ENCODE measurements at places on chromosomes 1 and 21.

DNA sequence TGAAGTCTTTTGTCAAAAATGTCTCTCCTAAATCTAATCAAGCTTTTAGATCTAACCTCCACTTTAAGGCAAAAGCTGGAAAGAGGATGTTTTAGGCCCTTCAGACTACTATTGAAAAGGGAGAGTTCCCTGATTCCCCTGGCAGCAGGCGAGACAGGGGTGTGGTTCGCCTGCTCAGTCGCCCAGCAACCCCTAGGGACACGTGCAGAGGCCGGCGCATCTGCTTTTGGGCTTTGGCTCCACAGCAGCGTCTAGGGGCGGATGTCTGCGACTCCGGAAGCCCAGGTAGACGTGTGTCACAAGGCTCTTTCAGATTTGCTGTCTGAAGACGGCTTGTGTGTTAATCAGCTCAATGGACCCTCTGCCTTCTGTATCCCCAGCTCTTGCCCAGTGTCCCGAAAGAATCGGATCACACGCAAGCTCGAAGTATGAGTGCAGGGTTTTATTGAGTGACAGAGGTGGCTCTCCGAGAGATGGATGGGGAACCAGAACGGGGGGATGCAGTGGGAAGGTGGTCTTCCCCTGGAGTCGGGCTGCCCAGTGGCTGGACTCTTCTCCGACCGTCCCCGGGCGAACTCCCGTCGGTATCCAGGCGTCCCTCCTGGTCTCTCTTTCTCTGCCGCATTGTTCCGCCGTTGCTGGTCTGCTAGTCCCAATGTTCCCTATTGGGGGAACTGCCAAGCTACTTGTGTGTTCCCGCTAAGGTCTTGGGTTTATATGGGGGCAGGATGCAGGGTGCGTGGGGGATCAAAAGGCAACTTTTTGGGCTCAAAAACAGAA lies 45.5 kb downstream of the OLFML2B start:
- DNase-seq, result no peak

- no peak for DNase-seq
Observed at GRCh38 chr1:172107316-172107975, 266.1 kb downstream of the DNM3 start.

GRCh38 chr1:246232126-246232525 lies 275.0 kb downstream of the SMYD3 start:
- no peak for DNase-seq

- no peak for DNase-seq
Observed at GRCh38 chr1:57473448-57473847, 49.6 kb upstream of the DAB1 start.

- no peak for DNase-seq
Observed at GRCh38 chr1:52814465-52814864, 28.1 kb upstream of the ZYG11A start.

- DNase-seq, result no peak
Observed at GRCh38 chr1:170214117-170215032, 68.6 kb downstream of the NTMT2 start.

- DNase-seq, result no peak
Observed at GRCh38 chr1:101820071-101820470, 176.7 kb downstream of the OLFM3 start.

GRCh38 chr1:226233293-226233692 lies 9.8 kb downstream of the MIXL1 start:
- no peak for DNase-seq

DNA sequence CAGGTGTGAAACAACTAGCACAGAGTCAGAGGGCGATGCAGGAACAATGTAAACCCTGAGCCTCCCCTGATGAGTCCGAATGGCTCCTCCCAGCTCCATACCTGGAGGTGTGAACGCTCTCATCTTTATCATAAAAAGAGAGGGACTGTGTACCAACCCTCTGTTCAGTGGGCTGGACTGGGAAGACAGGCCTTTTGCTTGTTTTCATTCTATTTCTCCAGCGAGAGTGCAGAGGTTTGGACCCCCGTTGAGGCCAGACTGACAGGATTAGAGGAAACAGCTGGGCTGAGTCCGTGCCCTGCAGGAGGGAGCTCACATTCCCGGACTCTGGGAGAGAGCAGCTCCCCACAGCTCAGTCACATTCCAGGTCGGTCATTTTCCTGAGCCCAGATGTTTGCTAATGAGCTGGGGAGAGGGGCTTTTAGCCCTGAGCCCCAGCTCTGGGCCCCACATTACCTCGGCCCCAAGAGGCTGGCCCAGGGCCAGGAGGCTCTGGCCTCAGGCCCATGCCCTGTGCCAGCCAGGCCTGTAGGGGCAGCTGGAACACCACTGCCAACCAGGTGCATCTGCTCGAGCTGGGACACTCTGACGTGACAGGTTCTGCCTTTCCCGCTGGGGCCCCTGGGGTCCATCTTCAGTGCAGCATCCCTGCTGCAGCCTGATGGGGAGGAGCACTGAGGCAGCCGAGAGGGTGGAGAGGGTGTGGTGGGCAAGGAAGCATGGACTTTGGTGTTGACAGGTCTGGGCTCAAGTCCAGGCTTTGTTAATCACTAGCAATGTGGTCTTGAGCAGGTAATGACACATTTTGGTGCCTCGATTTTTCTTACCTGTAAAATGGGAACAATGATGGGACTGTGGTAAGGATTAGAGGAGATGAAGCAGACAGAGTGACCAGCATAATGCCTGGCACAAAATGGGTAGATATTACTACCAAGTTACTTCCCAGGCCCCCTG lies 3.5 kb upstream of the NBL1 start:
- no peak for DNase-seq

DNA sequence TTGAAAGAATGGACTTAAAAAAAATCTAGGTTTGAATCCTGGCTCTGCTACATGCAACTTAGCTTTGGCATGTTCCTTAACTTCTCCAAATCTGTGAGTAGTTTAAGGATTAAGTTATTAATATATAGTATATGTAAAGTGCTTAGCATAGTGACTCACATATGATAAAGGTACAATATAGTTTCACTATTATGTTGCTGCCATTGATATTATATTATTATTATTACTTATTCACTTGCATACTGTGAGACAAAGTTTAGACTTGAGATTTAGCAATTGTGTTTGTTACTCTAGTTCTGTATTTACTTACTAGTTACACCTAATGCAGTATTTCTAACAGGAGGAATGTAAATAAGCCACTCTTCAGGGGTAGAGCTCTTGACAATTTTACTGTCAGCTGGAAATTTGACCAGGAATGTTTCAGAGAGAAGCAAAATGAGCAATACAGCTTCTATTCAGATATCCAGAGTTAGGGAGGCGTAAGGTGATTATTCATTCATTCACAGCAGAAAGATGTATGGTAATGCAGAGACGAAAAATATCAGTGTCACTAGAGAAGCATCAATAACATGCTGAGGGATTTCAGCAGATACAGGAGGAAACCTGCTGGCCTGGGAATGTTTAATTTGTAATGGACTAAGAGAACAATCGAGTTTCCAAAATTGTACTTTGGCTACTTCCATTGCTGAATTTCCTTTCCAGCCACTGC lies 25.5 kb downstream of the RGS7 start:
- DNase-seq, result no peak

- no peak for DNase-seq
Observed at GRCh38 chr1:91024481-91025119, 2.8 kb upstream of the ZNF644 start.

DNA sequence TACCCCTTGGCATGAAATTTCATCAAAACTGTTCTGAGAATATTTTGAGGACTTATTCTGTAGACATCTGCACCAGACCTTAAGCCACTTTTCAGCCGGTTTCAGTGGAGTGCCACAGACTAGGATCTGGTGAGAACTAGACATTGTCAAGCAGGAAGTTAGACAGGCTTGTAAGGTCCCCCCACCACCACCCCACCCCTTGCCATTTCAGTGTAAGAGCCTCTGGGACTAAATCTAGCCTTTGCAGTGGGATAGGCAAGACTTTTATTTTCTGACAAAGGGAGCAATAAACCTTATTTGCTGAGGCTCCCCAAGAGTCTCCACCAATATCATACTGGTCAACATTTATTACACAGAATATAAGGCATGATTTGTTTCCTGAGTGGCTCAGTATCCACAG lies 77.9 kb upstream of the EXO1 start:
- no peak for DNase-seq

- DNase-seq, result no peak
Observed at GRCh38 chr1:86832433-86832832, 81.5 kb downstream of the SELENOF start.

DNA sequence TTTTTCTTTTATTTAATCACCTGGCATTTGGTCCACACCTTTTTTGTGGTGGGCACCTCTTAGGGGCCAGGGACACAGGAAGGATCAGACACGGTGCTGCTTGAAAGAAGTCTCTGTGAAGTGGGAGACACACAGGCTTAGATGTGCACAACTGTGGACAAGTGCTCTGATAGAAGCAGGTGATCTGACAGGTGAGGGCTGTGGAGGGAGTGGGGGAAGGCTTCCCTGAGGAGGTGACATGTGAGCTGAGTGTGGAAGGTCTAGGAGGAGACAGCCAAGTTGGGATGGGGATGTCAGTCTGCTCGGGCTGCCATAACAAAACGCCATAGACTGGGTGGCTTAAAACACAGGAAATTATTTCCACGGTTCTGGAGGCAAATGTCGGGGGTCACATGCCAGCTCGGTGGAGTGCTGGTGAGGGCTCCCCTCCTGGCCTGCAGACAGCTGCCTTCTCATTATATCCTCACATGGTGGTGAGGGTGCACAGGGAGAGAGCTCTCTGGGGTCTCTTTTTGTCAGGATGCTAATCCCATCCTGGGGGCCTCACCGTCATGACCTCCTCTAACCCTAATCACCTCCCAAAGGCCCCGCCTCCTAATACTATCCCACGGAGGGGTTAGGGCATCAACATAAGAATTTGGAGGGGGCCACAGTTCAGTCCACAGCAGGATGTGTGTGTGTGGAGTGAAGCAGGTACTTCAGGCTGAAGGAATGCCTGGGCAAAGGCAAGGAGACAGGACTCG lies 5.2 kb upstream of the KIAA1614 start:
- DNase-seq, result no peak

DNA sequence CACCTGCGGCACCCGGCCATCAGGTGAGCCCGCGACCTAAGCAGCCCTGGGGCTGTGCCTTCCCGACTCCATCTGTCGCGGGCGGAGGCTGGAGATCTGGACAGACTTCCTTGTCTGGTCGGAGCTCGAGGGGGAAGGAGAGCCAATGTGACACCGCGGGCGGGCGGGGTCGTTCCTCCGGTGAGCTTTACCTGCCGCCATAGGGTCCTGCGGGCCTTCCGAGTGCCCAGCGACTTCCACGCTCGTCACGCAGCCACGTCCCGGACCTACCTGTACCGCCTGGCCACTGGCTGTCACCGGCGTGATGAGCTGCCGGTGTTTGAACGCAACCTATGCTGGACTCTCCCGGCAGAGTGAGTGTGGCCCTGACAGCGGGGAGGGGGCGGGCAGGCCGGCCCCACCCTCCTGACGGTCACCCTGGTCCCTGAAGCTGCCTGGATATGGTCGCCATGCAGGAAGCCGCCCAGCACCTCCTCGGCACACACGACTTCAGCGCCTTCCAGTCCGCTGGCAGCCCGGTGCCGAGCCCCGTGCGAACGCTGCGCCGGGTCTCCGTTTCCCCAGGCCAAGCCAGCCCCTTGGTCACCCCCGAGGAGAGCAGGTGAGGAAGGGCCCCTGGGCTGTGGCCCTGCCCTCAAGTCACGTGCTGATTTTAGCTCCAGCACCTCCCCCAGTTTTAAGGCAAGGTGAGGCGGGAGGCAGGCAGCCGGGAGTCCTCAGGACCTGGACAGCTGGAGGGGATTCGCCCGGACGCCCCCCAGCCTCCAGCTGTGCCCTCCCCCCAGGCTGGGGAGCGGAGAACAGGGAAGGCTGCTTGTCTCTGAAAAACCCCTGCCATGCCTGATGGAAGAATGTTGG lies 1.1 kb downstream of the PUSL1 start:
- no peak for DNase-seq

GRCh38 chr1:32886004-32886827 lies at the start of gene HPCA:
Gene HPCA (plus strand): TSS chr1:32886491. CDS start chr1:32888899, 2,408 bp downstream.
- no peak for DNase-seq

DNA sequence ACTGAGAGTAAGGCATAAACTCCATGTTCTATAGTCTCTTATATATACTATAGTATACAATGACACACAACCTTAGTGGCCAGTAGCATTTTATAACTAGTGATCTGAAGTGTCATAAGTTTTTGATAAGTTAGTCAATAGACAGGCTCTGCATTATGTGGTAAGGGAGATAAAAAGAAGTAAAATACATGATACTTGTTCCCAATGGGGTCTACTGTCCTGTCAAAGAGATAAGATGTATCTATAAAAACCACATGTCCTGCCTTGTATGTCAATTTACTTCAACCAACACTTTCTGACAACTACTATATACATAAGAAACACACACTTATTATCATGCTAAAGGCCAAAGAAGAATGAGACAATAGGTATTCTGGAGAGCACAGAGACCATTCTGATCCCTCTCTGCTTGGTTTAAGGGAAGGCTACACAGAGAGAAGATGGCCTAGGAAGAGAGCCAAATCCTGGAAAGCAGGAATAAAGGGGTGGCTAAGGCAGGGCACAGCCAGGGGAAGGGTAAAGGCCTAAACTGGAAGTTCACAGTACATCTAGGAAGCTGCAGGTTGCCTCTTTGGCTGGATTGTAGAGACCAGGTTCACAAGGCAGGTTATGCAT lies 91.4 kb downstream of the LYST start:
- no peak for DNase-seq

DNA sequence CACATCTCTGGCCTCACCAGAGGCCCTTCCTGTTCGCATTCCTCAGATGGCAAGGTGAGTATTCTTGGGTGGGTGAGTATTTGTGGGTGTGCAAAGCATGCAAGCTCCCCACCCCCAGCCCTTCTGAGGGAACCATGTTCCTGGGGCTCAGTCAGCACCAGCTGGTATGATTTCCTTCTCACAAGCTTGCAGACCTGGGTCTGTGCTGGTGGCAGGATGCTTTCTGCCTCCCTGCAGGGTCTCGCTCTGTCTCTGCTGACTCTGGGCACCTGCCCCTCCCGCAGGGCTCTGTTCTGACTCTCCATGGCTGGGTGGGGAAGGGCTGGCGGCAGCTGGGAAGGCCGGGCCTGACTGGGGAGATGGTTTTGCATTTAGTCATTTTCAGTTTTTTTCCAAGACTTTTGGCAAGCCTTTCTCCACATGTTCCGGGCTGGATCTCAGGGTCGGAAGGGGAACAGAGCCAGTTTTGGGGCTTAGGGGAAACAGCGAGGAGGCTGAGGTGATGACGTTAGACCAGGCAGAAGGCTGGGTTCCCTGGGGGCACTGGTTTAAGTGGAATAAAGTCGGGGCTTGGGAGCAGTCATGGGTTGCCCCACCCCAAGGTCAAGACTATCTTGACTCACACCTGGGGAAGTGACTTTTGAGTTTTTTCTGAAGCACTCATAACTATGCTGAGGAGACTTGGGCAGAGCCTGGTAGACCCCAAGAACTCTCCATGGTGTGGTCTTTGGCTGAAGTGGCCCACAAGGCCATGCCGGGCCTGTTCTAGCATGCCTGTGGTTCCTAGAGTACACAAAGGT lies 6.2 kb downstream of the RASSF5 start:
- peak; percentile 77 for DNase-seq

GRCh38 chr1:207659545-207660153 lies 14.7 kb downstream of the CR1L start:
- DNase-seq, result no peak

- no peak for DNase-seq
Observed at GRCh38 chr1:161052899-161053298, 7.1 kb upstream of the USF1 start.

DNA sequence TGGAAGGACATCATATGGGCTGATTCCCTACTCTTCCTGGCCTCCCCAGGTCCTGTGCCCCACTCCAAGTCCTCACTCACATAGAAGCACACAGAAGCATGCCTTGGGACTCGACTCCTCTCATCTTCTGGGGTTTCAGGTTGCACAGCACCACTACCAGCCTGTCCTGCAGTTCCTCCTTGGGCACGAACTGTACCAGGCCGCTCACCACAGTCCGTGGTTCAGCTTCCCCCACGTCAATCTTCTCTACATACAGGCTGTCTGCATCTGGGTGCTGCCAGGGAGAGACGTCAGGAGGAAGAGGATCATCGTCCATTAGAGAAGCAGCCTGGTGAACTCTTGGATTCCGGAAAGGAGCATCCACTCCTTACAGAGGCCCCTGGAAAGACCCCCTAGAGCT lies 37.2 kb downstream of the YARS1 start:
- DNase-seq, result no peak
